Natural killer cell (primary cell): ENCODE measurements at places on chromosomes 5 and 9.
A peak's percentile ranks its signal among the peaks of the same experiment; 100 is the strongest.

DNA sequence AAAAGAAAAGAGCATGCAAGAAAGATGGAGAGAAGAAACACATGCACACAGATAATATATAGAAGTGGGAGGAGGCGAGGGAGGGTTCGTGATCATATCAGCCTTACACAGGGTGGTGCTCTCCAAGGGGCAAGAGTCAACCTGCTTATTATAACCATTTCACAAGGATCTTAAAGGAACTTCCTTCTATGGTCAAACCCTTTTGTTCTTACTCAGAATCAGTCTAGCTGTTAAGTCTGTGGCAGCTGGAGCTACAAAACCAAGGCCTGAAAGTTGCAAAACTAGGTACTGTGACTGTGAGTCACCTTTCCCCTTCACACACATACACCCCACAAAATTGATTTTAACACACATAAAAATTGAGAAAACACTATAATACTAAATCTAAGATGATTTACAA lies 18.5 kb upstream of the ERMP1 start:
- H3K27me3 ChIP-seq = no peaks in the 10 kb centered on the region
- H3K36me3 ChIP-seq = no peaks in the 10 kb centered on the region
- H3K4me3 ChIP-seq = no peak overlapping the region
- peak; percentile 52 for DNase-seq
- H3K27ac ChIP-seq = peak overlapping the region; percentile 29
- H3K4me1 ChIP-seq = peaks cover 56% of the 10 kb centered on the region

DNA sequence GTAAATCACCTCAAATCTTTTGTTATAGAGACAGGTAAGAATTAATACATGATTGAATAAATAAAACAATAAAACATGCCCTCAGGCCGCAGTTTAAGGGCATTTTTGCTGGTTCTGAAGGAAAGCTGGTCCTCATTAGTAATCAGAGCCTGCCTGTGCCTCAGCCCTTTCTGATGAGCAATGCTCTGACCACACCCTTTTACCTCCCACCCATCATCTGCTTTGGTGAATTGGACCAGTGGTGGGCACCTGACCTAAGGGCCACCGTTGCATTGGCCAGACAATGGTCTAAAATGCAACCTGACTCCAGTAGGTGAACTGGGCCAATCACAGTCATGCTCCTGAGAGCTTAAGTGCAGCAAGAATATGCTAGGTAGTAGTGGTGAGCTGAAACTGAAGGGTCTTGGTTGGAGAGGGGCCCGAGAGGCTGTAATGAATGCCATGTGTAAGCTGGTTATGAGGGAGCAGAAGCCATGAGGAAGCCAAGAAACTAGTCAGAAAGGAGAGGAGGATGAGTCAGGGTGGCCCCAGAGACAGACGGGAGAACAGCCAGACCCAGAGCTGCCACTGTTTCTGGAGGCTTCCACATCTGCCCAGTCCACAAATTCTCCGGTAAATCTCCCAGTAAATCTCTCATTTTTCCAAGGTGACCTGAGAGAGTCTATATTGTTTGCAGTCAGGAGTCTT lies 45.5 kb upstream of the ZSWIM6 start:
- DNase-seq = no peak
- H3K4me3 ChIP-seq = no peak overlapping the region
- H3K27ac ChIP-seq = no peak overlapping the region
- no peaks in the 10 kb centered on the region for H3K27me3 ChIP-seq
- no peaks in the 10 kb centered on the region for H3K36me3 ChIP-seq

DNA sequence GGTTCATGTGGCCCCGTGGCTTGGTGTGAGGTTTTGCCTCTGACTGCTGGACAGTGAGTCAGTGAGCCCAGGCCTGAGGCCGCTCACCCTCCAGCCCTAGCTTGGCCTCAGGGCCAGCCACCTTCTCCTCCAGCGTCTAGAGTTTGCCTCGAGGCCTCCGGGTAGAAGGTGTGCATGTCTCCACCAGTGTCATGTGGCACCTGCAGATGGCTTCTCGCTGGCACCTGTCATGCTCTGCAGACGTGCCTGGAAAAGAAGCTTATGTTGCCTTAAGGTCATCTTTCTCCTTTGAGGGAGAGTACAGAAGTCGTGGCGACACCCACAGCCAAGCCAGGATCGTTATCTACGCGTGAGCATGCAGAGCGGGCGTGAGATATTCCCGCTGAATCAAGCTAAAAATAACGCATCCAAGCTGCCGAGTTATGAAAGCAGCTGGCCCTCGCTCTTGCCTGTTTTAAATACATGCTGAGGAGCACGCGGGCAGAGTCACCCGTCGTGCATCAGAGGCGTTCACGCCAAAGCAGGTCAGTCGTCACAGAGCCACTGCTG lies 79.7 kb upstream of the FCN2 start:
- no peaks in the 10 kb centered on the region for H3K27me3 ChIP-seq
- no peaks in the 10 kb centered on the region for H3K36me3 ChIP-seq
- no peak overlapping the region for H3K27ac ChIP-seq
- H3K4me3 ChIP-seq = no peak overlapping the region
- DNase-seq = no peak

GRCh38 chr9:20753761-20754160 lies 69.7 kb downstream of the FOCAD start:
- H3K36me3 ChIP-seq = no peaks in the 10 kb centered on the region
- H3K27ac ChIP-seq = no peak overlapping the region
- H3K27me3 ChIP-seq = no peaks in the 10 kb centered on the region

- H3K36me3 ChIP-seq = peaks cover 31% of the 10 kb centered on the region
- no peaks in the 10 kb centered on the region for H3K27me3 ChIP-seq
- peak overlapping the region; percentile 84 for H3K27ac ChIP-seq
These were observed 747 bp downstream of the LRSAM1 start for GRCh38 chr9:127451858-127452656.

GRCh38 chr5:123093601-123094236 lies 4.7 kb downstream of the PRDM6 start:
- DNase-seq = no peak
- H3K4me1 ChIP-seq = peaks cover 11% of the 10 kb centered on the region
- H3K4me3 ChIP-seq = no peak overlapping the region

DNA sequence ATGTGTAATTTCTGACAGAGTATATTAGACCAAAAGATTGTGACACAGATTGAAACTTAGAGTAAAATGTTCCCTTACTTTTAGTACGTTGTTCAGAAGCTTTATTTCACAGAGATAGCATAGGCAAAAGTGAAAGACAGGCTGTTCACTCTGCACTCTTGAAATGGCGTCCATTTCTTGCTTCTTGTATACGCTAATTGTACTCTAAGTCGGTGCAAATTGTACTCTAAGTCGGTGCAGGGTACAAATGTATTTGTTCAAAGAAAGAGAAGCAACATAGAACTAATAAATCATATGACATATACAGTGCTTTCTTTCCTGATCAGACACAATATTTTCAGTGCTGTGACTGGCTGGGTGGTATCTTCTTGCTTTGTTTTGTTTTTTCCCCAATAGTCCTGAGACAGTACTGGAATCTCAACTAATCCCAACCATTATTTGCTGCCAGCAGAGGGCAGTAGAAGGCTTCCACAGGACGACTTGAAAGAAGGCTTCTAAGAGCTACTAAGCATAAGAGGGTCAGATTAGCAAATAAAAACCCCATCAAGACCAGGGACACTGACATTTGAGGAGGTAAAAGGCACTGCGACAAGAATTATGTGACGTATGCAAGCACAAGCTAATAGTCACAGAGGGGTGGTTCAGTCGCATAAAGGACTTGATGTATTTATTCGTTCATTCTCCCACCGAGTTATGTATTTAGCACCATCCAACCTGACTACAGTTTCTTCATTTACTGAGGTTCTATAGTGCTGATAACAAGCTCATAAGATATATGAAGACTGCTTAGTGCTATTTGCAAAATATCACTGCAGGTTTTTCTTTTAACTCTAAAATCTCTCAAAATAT lies 831.8 kb downstream of the TAF11L14 start:
- no peaks in the 10 kb centered on the region for H3K36me3 ChIP-seq
- H3K4me3 ChIP-seq = no peak overlapping the region
- H3K27ac ChIP-seq = no peak overlapping the region
- DNase-seq = peak; percentile 10

DNA sequence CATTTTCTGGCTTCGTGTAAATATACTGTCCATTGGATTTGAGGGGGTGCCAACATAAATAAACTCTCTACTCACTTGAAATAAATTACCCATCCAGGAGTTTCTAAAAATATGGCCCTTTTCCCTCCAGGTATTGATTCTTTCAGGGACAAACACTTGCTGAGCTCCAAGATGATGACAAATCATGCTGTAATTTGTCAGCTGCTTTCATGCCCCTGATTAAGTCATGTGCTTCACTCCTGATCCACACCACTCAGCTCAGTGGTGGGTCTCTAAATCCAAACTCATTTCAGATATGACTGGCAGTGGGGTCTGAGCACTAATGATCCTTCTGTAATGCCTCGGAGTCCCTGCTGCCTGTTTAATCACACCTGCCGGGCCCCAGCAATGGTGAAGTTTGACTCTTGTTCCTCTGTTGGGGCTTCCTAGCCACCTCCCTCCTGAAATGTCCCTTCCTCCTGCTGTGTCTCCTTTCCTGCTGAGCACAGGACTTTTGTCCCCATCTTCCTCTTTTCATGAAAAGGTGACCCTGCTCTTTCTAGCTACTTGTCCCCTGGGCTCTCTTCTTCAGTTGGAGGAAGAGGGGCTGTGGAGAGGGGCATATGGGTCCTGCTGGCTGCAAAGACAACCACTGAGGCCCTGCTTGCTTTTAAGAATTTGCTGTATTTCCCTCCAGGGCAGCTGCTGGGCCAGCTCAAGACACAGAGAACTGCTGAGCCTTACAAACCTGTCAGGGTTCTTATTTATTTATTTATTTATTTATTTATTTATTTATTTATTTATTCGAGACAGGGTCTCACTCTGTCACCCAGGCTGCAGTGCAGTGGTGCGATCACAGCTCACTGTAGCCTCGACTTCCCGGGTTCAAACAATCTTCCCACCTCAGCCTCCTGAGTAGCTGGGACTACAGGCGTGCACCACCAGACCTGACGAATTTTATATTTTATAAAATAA lies 200.0 kb downstream of the ATP10B start:
- no peaks in the 10 kb centered on the region for H3K27me3 ChIP-seq
- H3K27ac ChIP-seq = no peak overlapping the region
- no peaks in the 10 kb centered on the region for H3K4me1 ChIP-seq
- no peak for DNase-seq
- H3K4me3 ChIP-seq = no peak overlapping the region

GRCh38 chr5:140554454-140554853 lies 2.8 kb downstream of the SRA1 start:
- DNase-seq = no peak
- no peak overlapping the region for H3K27ac ChIP-seq
- H3K36me3 ChIP-seq = peaks cover 27% of the 10 kb centered on the region
- peaks cover 26% of the 10 kb centered on the region for H3K4me1 ChIP-seq

DNA sequence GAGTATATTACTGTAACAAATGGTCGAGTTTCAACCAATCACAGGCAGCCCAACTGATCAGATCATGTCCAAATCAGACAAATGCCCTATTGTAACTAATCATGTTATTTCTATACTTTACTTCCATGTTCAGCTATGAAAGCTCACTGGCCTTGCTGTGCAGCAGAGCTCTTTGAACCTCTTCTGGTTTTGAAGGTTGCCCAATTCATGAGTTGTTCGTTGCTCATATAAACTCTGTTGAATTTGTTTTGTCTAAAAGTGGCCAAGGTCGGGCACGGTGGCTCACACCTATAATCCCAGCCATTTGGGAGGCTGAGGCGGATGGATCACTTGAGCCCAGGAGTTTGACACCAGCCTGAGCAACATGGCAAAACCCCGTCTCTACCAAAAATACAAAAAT lies 21.6 kb downstream of the PDE6A start:
- no peaks in the 10 kb centered on the region for H3K27me3 ChIP-seq
- no peak overlapping the region for H3K27ac ChIP-seq
- no peak for DNase-seq
- no peaks in the 10 kb centered on the region for H3K4me1 ChIP-seq

GRCh38 chr5:1666812-1667588 lies 132.6 kb downstream of the MRPL36 start:
- H3K36me3 ChIP-seq = no peaks in the 10 kb centered on the region
- H3K27me3 ChIP-seq = peaks cover 29% of the 10 kb centered on the region
- peak; percentile 53 for DNase-seq
- no peak overlapping the region for H3K4me3 ChIP-seq

- H3K4me1 ChIP-seq = no peaks in the 10 kb centered on the region
- no peak overlapping the region for H3K27ac ChIP-seq
- H3K4me3 ChIP-seq = no peak overlapping the region
- H3K27me3 ChIP-seq = no peaks in the 10 kb centered on the region
- H3K36me3 ChIP-seq = no peaks in the 10 kb centered on the region
These were observed 10.1 kb upstream of the FOXI1 start for GRCh38 chr5:170095646-170096045.

- no peak overlapping the region for H3K27ac ChIP-seq
- no peaks in the 10 kb centered on the region for H3K27me3 ChIP-seq
- H3K36me3 ChIP-seq = no peaks in the 10 kb centered on the region
- no peak overlapping the region for H3K4me3 ChIP-seq
- H3K4me1 ChIP-seq = no peaks in the 10 kb centered on the region
These were observed 197.0 kb downstream of the ADCY2 start for GRCh38 chr5:7592910-7593309.

- H3K36me3 ChIP-seq = no peaks in the 10 kb centered on the region
- no peaks in the 10 kb centered on the region for H3K4me1 ChIP-seq
- H3K27me3 ChIP-seq = no peaks in the 10 kb centered on the region
- no peak overlapping the region for H3K4me3 ChIP-seq
These were observed 8.5 kb upstream of the CCDC192 start for GRCh38 chr5:127694518-127695171.

DNA sequence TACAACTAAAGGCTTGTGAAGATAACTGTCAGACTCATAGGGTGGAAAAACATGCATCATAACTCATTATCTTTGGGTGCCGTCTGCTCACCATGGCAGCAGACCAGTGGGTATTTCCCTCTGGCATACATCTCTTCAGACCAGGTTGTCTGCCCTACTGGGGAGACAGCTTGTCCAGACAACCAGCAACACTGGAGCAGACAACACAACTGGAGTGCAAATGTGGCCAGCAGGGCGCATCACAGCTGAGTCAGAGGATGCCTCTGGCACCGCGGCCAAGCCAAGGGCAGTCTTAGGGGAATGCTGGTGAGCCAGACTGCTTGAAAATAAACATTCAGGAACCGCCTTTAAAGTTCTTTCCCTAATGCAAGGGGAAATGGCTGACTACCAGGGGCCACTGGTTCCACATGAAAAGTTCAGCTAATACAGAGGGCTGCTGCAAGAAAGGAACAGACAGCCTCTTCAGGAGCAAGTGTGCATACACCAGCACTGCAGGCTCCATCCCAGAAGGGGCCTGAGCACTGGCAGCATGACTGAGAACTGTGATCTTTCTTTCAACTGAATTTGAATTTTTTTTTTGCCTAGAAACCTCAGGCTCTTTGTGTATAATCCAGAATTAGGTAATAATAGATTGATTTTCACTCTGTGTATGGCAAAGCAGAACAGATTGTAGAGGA lies 77.3 kb downstream of the MAMDC2 start:
- no peak for DNase-seq
- no peaks in the 10 kb centered on the region for H3K36me3 ChIP-seq
- H3K4me3 ChIP-seq = no peak overlapping the region
